ENCODE measurements at places on chromosomes 7 and 10.
A peak's percentile ranks its signal among the peaks of the same experiment; 100 is the strongest.

GRCh38 chr7:6831018-6831725 lies 5.1 kb upstream of the CCZ1B start:
- no peak for DNase-seq

- DNase-seq, result no peak
These were observed 815 bp downstream of the GIMAP8 start for GRCh38 chr7:150451097-150451793.

GRCh38 chr10:109962247-109962646 lies 38.9 kb upstream of the XPNPEP1 start:
- DNase-seq, result no peak

- no peak for DNase-seq
These were observed 66.2 kb downstream of the MGMT start for GRCh38 chr10:129533281-129533680.

GRCh38 chr10:123156078-123156477 lies 1.9 kb downstream of the BUB3 start:
- peak; percentile 31 for DNase-seq

DNA sequence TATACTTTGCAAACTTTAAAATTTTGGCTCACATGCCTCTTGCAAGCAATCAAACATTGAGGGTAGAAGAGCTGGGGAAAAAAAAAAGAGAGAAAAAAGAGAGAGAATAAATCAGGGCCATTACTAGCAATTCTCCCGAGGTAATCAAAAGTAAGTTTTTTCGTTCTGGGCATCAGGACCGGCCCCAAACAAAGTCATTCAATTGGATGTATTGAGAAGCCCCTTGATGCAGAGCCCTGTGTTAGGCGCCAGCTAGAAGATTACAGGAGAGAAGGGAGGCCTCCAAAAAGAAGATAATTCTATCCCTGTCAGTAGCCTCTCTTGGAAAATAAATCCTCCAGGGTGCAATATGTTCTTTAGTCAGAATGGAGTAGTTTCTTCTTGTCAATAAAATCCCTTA lies 2.2 kb upstream of the CTNNA3 start:
- no peak for DNase-seq

DNA sequence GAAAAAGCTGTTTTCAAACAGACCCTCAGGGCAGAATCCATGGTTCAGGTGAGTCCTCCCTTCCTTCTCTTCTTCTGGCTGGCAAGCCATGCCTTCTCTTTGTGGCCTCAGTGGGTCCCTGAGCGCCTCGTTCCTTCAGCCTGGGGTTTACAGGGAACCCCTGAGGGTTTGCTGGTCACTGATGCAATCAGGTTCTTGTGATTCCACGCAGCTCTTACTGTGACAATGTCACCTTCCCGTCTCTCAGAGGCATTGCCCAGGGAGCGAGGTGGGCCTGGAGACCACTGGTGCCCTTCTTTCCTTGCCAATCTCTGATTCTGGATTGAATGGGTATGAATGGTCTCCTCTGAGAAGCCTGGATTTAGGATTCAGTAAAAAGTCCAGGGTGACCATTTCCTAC lies 132.2 kb downstream of the ADARB2 start:
- DNase-seq, result no peak

DNA sequence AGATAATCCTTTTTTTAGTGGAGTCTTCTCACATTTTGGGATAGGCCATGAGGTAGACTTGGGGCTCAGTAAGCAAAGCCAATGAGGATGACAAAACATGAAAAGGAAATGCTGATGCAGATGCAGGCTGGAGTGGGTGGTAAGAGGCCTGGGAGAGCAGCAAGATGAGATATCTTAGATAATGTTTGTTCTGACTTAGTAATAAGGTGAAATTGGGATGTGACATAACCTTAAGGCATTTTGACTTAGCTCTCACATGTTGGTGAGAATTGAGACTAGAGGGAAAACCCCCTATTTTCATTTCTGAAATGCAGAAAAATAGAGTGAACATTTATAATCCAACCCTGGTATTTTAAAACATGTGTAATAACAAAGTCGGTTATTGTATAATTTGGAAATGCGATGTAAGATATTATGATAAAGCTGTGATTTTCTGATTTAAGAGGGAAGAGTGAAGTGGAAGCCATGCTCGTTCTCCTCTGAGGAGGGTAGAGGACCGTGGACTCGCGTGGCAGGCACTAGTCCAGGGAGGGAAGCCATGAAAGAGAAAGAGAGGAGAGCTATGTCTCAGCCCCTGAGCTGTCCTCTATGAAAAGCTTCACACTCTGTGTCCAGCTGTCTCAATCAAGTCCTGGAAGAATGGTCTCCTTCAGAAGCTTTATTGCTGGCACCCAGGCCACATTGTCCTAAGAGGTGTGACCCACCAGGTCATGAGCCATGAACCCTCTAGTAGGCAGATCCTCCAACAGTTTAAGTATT lies 57.3 kb downstream of the ST7 start:
- DNase-seq, result peak; percentile 28

DNA sequence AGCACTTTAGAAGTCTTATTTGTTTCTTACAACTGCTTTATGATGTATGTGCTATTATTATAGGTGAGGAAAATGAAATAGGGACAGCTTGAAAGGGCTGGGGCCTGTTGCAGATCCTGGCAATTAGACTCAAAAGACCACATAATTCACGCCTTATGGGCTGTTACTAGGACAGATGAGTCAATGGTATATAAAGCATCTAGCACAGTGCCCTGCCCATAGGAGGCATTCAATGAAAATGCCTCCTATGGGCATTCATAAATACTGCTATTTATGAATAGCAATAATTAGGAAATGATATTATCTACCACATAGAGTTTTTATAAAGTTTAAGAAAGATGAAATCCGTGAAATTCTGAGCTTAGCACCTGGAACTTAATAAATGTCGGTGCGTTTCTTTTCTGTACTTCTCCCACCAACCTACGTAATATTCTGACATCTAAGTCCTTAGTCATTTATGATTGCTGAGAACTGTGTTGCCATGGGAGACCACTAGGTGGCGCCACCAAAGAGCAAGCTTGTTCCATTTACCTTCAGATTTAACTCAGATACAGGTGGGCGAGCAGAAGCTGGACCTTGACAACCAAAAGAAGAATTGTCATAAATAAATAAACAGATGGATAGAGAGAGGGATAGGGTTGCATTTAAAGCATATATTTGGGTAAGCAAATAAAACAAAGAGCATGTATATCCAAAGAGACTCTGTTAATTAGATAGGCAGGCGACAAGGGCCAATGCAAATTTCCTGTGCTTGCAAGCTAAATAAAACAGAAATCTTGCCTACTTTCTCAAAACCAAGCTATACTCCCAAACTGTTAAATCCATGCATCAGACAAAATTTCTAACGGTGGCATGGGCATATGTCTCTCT lies 699.9 kb downstream of the INHBA start:
- peak; percentile 69 for DNase-seq

- no peak for DNase-seq
These were observed 83.3 kb downstream of the PAX2 start for GRCh38 chr10:100828738-100829096.

- DNase-seq, result no peak
These were observed 1095.8 kb downstream of the KCNMA1 start for GRCh38 chr10:76541852-76542251.

DNA sequence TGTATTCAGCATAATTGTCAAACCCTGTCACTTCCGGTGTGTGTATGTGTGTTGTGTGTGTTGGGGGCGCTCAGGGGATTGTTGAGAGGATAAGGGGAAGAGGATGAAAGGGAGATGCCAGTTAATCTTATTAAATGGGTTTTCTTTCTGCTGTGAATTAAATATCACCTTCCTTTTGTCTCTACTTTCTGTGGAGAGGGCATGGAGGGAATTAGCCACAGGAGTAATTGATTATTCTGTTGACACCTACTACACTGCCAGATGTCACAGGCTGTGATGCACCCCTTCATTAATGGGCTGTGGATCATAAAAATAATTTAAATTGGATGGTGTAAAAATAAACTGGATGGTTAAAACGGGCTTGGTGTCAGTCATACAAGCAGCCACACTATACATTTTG lies 311.9 kb downstream of the MDFIC start:
- no peak for DNase-seq

DNA sequence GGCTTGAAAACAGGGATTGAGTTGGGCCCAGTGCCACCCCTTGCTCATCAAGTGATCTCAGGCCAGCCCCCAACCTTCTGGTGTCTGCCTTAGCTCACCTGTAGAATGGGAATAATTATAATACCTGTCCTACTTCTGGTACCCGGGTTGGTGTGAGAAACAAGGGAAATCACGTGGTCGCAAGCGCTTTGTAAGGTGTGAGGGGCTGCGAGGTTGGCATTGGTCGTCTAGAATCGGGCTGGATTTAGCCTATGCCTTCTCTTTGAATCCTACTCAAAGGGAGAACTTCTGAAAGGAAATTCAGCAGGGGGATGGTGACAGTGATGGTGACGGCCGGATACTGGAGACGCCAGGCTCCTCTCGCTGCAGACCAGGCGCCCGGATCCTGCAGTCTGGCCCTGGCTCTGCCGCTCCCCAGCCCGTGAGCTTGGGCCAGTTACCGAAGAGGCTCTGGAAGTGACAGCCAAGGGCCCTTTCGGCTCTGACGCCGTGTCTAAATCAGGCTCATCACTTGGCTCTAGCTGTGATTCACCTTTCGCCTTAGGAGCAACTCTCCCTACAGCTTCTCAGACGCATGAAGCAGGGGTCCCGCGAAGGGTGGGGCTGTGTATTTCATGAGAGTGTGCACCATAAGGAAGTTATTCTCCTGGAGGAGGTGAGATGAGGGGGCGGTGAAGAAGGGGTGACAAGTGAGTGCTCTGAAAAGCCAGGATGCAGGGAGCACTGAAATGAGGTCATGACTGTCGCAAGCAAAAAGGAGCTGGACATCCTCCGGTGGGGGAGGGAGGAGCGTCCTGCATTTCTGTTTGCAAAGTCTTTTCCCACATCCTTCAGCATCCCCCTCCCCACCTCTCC lies 4.0 kb upstream of the CREB5 start:
- DNase-seq, result no peak

DNA sequence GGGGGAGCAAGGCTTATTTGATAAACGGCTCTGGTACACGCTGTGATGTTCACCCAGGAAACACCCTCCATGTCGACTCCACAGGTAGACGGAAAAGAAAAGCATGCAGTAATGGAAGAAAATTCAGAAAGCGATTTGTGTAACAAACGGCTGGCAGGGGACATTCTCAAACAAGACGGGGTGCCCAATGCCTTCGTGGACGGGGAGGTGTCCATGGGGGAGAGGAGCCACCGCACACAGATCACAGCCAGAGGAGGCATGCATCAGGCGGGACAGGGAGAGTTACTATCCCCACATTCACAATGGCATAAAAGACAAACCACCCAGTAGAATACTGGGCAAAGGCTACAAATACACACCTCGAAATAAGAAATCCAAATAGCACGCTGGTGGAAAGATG lies 20.1 kb downstream of the CNPY1 start:
- no peak for DNase-seq

- DNase-seq, result no peak
These were observed 305.6 kb upstream of the PITRM1 start for GRCh38 chr10:3478153-3478552.

GRCh38 chr10:60573336-60573735 lies 183.7 kb upstream of the ANK3 start:
- no peak for DNase-seq

GRCh38 chr10:5034588-5034987 lies 30.9 kb upstream of the AKR1C2 start:
- DNase-seq, result no peak

- no peak for DNase-seq
These were observed 23.9 kb downstream of the SLC13A4 start for GRCh38 chr7:135704074-135704473.

DNA sequence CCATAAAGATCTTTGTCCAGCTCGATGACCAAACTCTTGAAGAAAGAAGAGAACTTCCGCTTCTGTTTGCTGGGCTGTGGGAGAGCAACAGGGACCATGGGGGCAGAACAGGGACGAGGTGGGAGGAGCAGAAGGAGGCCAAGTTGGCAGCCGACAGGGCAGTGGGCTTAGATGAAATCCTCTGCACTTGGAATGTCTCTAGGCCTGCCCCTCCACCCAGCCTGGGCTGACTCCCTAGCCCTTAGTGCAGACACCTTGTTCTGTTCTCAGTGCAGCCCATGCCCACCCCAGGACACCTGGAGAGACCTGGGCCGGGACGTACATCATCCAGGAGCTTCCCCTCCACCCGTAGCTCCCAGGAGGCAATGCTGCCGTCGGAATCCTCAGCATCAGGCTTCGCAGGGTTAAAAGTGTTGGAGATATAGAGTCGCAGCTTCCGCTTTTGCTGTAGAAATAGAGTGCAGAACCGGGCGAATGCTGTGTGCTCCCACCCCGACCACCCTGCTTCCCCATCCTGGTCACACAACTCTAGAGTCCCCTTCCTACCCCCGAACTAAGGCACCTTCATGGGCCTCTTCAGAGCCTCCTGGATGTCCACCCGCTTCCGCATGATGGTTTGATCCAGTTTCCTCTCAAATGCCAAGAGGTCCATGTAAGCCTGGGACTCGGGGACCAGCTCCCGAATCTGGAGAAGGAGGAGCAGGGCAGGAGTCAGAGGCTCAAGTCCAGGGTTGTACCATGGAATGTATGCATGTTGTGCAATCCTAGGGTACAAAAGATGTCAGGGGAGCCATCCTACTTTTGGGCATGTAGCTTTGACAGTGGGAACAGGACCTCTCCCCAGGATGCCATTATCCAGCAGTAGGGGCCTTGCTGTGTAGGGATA lies 6.1 kb downstream of the SMARCD3 start:
- no peak for DNase-seq

DNA sequence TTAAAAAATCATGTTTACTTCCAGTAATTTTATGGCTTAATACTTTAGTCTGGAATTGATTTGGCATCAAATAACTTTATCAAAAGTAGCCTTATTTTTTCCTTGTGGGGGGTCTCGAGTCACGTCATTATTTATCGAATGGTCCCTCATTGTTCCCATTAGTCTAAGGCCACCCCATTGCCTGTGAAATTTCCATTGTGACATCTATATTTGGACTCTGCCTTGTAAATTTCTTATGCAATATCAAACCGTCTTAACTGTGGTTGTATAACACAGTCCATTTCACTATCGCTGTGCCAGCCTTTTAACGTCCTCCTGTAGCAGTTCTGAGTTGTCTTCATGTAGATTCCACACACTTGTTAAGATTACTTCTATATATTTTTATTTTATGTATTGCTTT lies 103.9 kb upstream of the RET start:
- DNase-seq, result no peak

DNA sequence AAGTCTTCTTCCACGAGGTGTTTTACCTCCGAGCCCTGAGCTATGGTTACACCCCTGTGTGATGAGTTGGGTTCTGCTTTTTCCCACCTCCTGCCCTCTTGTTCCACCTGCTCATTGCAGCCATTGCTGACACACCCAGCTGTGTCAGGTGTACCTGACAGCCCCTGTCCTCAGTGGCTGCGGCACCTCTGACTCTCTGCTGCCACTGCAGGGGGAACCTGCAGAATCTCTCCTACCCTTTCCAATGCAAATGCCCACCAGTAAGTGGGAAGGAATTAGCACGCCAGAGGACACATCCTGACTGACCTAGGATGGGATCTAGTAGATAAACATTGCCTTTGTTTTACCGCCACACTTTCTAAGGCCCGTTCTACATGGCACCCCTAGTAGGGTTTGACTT lies 600.9 kb upstream of the MKI67 start:
- DNase-seq, result no peak
